NT2/D1 (cell line): ENCODE measurements at places on chromosomes 12 and 14.

DNA sequence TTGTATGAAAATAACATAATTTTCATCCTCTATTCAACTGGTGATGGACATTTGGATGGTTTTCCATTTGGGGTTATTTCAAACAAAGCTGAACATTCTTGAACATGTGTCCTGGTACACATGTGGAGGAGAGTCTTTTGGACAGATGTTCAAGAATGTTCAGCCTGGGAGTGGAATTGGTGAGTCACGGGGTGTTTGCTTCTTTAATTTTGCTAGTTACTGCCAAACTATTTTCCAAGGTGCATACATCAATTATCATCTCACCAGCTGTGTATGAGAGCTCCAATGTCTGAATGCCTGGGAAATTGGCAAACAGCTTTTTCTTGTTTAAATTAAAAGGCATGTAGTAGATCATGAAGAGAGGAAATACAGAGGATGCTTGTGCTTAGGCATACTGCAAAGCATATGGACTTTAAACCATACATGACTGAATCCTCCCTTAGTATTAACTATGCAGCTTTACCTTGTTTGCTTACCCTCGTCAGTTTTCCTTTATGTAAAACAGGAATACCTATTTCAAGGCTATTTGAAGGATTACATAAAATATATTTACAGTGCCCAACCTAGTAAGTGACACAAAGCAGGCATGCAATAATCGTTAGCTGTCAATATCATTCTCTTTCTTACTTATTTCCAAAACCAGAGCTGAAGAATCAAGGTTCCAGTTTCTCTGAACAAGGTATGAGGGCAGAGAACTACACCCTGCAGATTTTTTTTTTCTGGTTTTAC, 152.1 kb downstream of the ITPR2 start:
- DNase-seq = no peak

DNA sequence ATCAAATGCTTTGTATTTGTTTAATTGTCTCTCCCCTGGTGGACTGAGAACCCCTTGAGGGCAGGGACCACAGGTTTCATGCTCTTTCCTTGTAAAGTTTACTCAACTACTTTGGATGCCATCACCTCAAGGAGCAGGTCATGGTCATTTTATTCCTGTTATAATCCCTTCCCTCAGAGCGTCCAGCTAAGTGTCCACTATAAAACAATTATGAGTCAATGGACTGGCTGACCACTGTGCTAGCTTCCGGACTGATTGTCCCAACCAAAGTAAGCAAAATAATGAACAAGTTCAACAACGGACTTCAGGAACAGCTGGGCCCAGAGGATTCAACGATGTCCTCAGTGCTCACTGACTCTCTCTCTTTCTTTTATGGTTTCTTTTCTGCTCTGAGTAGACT, 18.2 kb downstream of the AK7 start:
- no peak for DNase-seq

GRCh38 chr12:95548056-95548538, 3.2 kb downstream of the USP44 start:
- no peak for DNase-seq

GRCh38 chr12:508795-509194, 49.1 kb downstream of the B4GALNT3 start:
- DNase-seq = no peak

DNA sequence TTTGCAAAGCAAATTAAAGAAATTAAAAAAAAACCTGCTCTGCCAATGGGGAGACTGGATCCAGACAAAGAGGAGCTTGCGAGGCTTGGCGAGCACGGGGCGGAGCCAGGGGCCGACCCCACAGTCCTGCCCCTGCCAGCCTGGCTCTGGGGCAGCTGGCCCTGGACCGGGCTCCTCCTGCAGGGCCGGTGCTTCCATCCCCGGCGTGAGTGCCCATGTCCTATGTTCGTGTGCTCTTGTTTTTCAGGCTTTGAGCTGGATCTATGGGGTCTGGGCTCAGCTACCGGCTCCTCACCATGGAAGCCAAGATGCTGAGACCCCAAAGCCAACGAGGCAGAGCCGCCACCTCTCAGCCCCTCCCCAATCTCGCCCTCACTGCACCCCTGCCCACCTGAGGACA, 176.8 kb downstream of the KIF26A start:
- DNase-seq = no peak

GRCh38 chr12:100545092-100545491, 28.4 kb upstream of the GAS2L3 start:
- DNase-seq = no peak

- no peak for DNase-seq
These were observed 24.5 kb upstream of the OVCH1 start for GRCh38 chr12:29521951-29522350.

DNA sequence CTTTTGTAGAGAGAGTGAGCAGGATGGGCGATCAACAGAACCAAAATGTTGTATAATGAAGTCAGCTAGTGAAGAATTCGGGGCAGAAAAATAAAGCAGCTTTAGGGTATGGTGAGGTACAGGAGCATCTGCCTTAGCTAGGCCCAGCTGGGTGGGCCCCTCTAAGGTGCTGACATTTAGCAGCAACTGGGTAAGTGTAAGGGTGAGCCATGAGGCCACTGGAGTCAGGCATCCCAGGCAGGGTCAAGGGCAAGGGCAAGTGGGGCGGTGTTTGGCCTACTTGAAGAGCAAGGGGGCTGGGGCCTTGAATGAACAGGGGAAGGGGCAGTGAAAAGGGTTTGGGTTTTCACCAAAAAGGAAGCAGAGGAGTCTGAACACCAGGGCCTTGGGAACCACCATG, 583.6 kb downstream of the BCL11B start:
- DNase-seq = no peak

- no peak for DNase-seq
These were observed 58.9 kb downstream of the FBXO34 start for GRCh38 chr14:55329999-55330710.

DNA sequence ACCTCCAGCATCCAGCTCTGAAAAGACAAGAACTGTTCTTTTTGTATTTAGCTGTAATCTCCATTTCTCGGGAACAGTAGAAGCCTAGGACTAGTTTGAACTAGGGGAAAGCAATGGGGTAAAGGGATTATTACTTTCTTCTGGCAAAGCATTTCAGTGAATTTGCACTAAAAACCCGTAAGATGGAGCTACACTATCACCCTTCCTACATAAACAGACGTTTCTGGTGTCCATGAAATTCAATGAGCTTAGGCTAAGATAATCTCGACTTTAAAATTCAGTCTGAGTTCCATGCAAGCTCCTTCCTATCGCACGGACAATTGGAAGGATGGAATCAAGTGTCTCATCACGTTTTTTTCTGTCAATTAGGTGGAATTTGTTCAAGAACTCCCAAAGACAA, 24.0 kb downstream of the ACSM4 start:
- no peak for DNase-seq

DNA sequence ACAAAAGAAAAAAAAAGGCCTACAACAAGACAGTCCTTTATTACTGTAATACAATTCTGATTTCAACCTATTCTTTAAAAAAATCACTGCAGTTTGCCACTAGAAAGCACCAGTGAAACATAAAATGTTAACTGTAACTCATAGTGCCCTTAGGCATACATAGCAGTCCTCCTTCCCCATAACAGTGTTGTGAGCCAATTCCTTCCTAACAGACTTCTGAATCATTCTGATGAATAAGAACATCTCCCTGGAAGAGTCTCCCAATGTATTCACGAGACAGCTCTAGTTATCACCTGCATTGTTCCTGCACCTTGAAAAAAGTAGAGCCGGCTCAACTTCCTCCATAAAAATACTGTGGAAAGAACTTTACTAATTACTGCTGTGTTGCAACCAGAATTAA, 213.6 kb upstream of the FSCB start:
- no peak for DNase-seq

GRCh38 chr14:101791919-101792572, 30.5 kb downstream of the PPP2R5C start:
- DNase-seq = no peak

- DNase-seq = no peak
These were observed 44.2 kb downstream of the BBS10 start for GRCh38 chr12:76303989-76304460.
